Astrocyte of the spinal cord (primary cell): ENCODE measurements at places on chromosomes 11 and 22.

- DNase-seq = no peak
Observed at GRCh38 chr11:33828604-33829429, 54.5 kb upstream of the FBXO3 start.

- no peak for DNase-seq
Observed at GRCh38 chr22:39915295-39915726, 14.4 kb downstream of the GRAP2 start.

GRCh38 chr11:36070213-36070953 lies 126.5 kb downstream of the LDLRAD3 start:
- DNase-seq = no peak

- DNase-seq = peak; percentile 39
Observed at GRCh38 chr11:66479394-66480116, 679 bp upstream of the DPP3 start.

GRCh38 chr11:66891851-66892660 lies 35.2 kb downstream of the LRFN4 start:
- DNase-seq = peak; percentile 94

DNA sequence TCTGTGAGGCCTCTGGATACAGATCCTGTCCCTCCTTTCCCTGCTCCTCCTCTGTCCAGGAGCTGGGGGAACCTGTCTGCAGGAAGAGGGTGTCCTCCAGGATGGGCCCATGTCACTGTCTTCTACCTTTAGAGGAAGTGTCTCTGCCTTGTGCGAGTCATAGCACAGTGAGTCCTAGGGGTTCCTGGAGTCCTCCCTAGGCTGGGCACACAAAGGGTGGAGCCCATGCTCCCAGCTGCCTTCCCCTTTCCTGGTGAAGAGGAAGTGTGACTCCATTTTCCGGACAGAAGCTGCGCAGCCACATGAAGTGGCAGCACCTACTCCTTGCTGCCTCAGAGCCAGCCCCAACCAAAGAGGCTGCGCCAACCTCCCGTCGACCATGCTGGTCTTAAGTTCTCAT lies 112.2 kb downstream of the CTTN start:
- DNase-seq = no peak

- peak; percentile 40 for DNase-seq
Observed at GRCh38 chr11:111797145-111797581, 31.0 kb upstream of the PPP2R1B start.

DNA sequence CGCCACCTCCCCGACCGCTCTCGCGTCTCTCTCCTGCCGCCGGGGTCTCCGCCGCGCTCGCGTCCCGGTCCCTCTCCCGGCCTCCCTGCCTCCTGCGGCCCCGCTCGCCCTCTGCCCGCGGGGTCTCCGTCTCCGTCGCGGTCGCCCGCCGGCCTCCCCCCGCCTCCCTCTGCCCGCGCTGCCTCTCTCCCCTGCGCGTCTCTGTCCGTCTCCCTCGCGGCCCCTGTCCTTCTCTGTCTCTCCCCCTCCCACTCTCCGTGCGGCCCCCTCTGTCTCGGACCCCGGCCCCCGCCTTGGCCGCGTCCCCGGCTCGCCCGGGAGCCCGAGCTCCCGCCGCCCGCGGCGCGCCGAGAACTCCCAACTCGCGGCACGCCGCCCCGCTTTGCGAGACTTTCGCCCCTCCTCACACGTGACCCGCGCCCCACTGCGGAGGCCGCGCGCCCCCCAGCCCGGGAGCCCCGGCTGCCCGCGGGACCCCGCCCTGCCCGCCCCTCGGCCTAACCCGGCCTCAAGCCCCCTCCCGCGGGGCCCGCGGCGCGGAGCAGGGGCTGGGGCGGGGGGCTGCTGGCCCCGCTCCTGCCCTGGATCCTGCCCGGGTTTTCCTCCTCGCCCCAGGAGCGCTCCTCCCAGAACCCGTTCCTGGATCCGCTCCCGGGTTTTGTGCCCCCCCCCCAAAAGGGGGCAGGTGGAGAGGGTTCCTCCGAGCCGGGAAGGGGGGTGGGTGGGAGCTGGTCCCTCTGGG lies 702 bp upstream of the KCNJ4 start:
- no peak for DNase-seq
